ENCODE measurements at places on chromosomes 3 and 15.

DNA sequence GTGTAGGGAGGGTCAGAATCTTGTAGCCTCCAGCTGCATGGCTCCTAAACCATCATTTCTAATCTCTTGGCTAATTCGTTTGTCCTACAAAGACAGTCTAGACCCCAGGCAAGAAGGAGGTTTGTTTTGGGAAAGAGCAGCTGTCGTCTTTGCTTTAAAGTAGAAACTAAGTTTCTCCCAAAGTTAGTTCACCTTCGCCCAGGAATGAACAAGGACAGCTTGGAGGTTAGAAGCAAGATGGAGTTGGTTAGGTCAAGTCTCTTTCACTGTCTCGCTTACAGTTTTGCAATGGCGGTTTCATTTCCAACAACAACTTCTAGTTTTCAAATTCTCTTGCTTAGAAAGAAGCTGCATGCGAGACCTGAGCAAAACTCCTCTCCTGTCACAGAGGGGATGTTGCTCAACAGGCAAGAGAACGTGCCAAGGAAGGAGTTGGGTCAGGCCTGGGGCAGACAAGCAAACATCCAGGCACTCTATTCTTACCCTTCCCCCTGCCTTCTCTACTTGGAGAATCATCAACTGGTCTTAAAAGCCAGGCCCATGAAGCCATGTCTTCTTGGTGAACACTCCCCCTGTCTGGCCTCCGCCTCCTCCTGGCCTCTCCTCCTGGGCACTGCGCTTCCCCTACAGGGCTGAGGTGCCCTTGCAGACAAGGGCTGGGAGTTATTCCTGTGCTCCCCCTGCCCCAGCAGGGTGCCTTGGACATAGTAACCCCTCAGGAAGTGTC is 57.6 kb downstream of the TMEM44 start:
- DNase-seq = no peak

DNA sequence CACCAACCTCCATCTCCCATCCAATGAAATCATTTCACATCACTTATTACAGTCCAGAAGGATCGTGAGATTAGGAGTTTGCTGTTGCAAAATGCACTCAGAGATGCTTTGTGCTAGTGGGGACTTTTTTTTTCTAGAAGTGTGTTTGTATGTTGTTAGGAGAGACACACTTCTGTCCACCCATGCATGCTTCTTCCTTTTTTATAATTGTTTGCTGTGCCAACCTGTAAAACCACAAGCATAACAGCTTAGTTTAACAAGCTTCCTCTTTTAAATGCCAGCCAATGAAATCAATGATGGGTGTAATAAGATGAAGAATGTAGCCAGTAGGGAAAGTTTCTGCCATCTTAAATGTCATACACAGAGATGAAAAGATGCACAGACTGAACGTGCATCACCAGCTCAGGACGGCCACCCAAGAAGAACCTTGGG is 305.6 kb upstream of the STT3B start:
- no peak for DNase-seq

- no peak for DNase-seq
These were observed 184.1 kb upstream of the MBNL1 start for GRCh38 chr3:152084441-152085158.

DNA sequence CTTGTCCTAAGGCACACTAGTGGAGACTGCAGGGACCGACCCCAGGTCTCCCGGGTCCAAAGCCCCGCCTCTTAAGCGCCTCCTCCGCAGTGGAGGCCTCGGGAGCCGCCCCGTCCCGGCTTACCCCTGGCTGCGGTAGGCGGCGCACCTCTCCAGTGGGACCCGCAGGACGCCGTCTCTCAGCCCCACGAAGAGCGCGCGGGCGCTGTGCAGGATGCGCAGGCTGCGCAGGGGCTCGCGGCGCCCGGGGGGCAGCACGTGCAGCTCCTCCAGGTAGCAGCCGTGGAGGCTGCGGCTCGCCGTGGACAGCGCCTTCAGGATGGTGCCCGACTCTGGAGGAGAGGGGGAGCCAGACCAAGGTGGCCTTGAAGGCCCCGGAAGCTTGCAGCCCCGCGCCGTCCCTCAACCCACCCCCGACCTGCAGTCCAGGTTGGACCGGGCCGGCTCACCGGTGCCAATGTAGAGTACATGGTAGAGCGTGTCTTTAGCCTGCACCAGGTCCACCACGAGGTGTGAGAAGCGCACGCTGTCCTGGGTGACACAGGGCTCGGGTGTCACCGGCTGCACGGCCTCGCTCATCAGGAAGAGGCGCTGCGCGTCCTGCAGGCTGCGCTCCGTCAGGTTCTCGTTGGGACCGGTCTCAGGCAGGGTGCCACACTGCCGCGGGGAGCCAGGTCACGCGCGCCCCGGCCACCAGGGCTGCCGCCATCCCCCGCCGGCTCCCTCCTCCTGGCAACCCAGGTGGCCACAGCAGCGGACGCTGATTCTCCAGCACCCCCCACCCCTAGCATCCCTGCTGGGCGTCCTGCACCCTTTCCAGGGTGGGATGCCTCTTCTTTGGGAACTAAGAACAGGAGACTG is 105.5 kb downstream of the SEMA5B start:
- DNase-seq = no peak

GRCh38 chr3:32577581-32578556 is 7.2 kb upstream of the DYNC1LI1 start:
- DNase-seq = no peak

GRCh38 chr3:4981294-4981664 is 2.0 kb downstream of the BHLHE40 start:
- no peak for DNase-seq

- DNase-seq = no peak
These were observed 12.5 kb downstream of the PML start for GRCh38 chr15:74006774-74007639.

DNA sequence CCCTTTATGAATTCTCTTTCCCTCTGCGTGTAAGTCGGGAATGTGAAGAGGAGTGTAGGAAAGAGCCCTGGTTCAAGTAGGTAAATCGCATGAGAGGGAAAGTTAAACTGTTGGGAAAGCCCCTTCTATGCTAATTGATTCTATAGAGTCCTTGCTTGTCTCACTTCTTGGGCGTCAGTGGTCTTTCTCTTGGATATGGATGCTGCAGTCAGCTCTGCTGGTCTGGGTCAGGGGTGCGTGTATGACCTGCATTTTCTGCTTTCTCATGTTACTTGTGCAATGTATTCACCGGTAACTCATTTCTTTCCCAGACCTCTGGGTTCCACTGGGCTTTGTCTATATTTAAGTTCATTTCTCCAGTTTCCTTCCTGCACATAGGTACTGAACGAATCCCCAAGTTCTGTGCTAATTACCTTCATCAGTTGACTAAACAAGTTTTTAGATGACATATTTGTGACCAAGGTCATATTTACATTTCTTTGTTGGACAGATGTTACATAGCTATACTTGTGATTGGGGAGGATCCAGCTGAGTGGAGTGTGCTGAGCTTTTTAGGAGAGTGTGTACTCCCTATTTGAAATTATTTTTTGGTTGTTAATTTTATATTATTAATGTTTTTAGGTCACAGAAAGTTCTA is 1.4 kb downstream of the SETD5 start:
- DNase-seq = no peak

DNA sequence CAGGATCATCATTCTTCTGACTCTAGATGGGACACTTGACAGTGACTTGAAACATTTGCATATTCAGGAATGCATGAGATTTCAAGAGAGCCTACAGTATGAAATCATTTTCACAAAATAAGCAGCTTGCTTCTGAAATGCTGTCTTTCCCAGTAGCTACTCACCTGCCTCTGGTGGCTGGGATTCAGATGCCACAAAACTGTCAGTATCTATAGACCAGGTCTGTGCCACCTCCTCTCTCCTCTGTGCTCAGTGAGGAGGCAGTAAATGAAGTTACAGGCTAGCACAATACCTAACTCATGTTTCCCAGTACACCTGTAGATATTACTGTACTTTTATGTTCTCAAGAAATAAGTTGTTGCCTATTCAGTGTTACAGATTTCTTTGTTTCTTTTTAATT is 64.3 kb downstream of the HMG20A start:
- DNase-seq = no peak

DNA sequence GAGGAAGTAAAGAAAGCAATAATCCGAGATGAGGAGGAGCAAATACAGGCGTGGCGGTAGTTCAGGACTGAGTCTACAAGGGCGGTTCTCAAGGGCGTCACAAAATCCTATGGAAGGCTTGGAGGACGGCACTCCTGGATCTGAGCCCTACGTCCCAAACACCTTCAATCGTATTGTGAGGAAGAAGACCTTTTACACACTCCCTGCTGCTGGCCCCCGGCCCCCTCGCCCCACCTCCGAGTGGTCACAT is 747 bp downstream of the PLD1 start:
- no peak for DNase-seq

- DNase-seq = no peak
These were observed 1762.5 kb downstream of the SI start for GRCh38 chr3:163315786-163316185.

DNA sequence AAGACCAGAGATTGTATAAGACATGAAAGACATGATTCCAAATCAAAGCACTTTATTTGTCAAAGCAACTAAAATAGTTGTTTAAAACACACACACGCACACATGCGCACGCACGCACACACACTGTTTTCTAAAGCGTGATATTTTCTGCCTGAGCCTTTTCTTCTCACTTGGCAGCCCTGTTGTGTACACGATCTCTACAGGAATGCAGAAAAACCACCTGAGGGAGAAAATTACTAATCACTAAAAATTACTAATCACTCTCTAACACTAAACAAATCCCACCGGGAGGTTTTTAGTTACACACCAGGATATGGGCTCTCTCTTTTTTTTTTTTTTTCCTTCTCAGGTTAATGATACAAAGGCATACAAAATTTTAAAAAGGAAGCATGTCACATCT is 160.1 kb upstream of the ATP11B start:
- no peak for DNase-seq

DNA sequence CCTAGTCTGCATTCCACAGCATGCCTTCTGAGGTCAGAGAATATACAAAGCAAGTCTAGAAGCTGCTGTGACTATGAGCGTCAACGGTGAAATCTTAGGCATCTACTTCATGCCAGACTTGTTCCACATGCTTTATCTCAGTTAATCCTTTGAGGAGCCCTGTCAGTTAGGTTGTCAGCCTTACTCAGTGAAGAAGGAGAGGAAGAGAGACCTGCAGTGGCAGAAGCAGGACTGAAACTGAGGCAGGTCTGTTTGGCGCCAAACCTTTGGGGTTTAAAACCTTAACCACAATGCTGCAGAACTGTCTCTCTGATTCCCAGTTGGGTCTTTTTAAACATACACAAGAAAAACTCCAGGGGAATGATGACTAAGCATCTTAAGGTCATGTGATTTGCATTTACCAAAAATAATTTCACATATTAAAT is 139.0 kb upstream of the LIPC start:
- DNase-seq = no peak

DNA sequence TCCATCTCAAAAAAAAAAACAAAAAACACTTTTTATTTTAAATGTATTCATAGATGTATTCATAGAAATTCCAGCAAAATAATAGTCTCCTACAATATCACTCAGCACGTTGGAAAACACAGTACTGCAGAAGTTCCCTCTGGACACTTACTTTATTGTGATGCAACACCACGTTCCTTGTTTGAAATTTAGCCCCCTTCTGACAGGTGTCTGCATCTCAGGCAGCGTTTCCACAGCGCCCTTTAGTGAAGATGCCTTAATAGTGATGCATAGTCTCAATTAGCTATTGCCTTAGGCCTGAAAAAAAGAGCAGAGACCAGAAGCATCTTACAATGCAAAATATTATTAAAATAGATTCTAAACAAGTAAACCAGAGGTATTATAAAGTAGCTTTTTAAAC is 20.3 kb downstream of the IL12A start:
- no peak for DNase-seq

DNA sequence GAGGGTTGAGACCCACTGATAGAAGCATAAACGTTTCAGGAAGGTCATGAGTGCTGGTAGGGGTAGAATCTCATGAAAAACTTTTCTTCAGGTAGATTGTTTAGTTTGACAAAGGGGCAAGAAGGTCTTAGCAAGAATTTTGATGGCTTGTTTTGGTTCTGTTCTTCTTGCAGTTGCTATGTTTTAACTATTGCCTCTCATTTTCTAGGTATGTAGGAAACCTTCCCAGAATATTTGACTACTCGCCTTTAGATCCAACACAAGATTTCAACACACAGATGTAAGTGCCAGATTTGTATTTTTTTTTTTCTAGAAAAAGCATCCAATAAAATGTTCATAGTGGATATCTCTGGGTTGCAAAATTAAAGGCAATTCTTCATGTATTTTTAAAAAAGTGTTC is 77.1 kb downstream of the USP13 start:
- no peak for DNase-seq

DNA sequence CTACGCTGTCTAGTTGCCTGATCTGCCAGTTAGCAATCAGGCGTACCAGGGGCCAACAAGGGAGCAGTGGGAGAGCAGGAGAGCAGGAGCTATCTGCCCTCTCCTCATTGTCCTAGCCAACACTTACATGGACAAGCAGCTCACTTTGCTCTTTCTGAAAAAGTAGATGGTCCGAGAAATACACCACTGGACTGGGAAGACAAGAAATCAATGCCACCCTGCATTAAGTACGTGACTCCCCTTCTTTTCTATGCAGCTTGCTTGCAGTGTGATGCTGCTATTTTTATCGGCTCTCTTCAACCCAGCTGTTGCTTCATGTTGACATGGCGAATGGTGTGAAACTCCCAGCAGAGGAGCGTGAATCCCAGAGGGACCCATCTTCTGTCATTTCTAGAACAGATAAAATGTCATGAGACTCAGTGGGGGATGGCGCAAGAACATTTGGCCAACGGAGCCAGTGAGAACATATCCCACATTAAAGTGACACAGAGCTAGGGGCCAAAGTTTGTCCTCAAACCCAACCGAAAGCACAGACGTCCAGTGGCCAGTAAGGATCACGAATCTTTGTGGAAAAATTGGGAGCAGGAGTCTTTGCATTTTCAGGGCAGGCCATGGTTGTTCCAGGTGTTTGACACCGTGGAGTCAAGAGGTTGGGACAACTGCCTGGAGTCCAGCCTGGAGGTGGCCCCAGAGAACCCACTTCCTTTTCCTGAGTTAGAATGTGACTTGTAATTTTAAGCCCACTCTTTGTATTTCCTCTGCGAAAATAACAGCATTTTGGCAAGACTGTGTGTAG is 53.7 kb upstream of the MEF2A start:
- no peak for DNase-seq
